Right atrium auricular region (tissue), 2 donors: ENCODE measurements at places on chromosomes 1 and 21.
A peak's percentile ranks its signal among the peaks of the same experiment; 100 is the strongest.

GRCh38 chr1:59006289-59006658, 222.4 kb upstream of the JUN start:
- H3K36me3 ChIP-seq = no peaks in the 10 kb centered on the region
- DNase-seq = no peak
- H3K4me3 ChIP-seq = no peak overlapping the region
- peaks cover 20% of the 10 kb centered on the region for H3K4me1 ChIP-seq
- no peak overlapping the region for H3K27ac ChIP-seq

DNA sequence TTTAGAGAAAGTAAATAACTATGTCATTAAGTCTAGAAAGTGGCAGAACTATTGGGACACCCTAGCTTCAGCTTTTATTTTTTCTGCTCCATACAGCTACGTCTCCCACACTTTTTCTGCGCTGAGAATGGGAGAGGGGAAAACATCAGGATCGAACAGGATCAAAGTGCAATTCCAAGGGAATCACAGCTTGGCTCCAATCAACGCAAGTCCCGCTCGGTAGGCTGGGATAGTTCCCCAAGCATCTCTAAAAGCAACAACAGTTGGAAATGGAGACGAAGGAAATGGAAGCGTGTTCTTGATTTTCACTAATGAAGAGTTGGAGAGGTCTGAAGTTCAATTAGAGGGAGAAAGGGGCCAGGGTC, 536 bp downstream of the HMGCL start:
- no peaks in the 10 kb centered on the region for H3K27me3 ChIP-seq
- H3K27ac ChIP-seq = peak overlapping the region; percentile 99

GRCh38 chr1:180057883-180058396, 96.7 kb upstream of the QSOX1 start:
- no peak overlapping the region for H3K27ac ChIP-seq
- peaks cover 28% of the 10 kb centered on the region for H3K36me3 ChIP-seq
- no peak for DNase-seq
- no peaks in the 10 kb centered on the region for H3K27me3 ChIP-seq

GRCh38 chr1:167426716-167427115, 91.6 kb downstream of the CD247 start:
- H3K36me3 ChIP-seq = no peaks in the 10 kb centered on the region
- no peak overlapping the region for H3K27ac ChIP-seq
- no peak for DNase-seq
- H3K4me3 ChIP-seq = no peak overlapping the region
- H3K27me3 ChIP-seq = no peaks in the 10 kb centered on the region

DNA sequence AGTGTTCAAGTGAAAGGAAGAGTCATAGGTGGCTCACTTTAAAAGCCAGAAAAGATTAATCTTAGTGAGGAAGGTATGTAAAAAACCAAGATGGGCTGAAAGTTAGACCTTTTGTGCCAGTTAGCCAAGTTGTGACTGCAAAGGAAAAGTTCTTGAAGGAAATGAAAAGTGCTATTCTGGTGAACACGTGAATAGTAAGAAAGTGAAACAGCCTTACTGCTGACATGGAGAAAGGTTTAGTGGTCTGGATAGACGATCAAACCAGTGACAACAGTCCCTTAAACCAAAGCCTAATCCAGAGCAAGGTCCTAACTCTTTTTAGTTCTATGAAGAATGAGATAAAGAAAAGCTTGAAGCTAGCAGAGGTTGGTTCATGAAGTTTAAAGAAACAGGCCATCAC, 106.4 kb downstream of the CTH start:
- no peaks in the 10 kb centered on the region for H3K36me3 ChIP-seq
- H3K27me3 ChIP-seq = no peaks in the 10 kb centered on the region
- no peak overlapping the region for H3K27ac ChIP-seq
- H3K4me3 ChIP-seq = no peak overlapping the region

GRCh38 chr1:53014791-53015507, 47.1 kb upstream of the PODN start:
- H3K27me3 ChIP-seq = no peaks in the 10 kb centered on the region
- DNase-seq = peak; percentile 79
- H3K4me1 ChIP-seq = peaks cover 20% of the 10 kb centered on the region
- no peaks in the 10 kb centered on the region for H3K36me3 ChIP-seq
- peak overlapping the region; percentile 35 for H3K27ac ChIP-seq

DNA sequence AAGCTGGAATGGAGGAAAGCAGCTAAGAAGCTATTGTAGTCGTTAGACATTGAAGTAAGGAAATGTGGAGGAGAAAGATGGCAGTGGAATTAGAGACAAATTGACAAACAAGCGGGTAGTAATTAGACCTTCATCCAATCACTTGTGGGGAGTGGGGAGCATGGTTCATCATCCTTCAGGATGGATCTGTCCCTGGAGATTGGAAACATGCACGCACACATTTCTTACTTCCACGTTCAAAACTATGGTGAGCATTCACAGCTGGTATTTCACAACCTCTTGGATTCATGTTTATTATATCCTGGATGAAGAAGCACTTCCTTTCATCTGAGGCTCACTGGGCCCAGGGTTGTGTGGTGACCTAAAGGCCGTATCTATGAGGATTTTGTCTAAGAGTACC, 188.1 kb downstream of the ST6GALNAC3 start:
- DNase-seq = no peak
- no peaks in the 10 kb centered on the region for H3K36me3 ChIP-seq
- H3K4me3 ChIP-seq = no peak overlapping the region
- H3K4me1 ChIP-seq = no peaks in the 10 kb centered on the region
- H3K27ac ChIP-seq = no peak overlapping the region

- peak overlapping the region; percentile 90 for H3K27ac ChIP-seq
- no peak overlapping the region for H3K4me3 ChIP-seq
- H3K36me3 ChIP-seq = no peaks in the 10 kb centered on the region
- DNase-seq = peak; percentile 60
- no peaks in the 10 kb centered on the region for H3K27me3 ChIP-seq
Measured at GRCh38 chr1:230822092-230822581, 46.2 kb downstream of the C1orf198 start.

GRCh38 chr1:18015719-18016118, 91.9 kb upstream of the IGSF21 start:
- H3K27ac ChIP-seq = no peak overlapping the region
- H3K4me3 ChIP-seq = no peak overlapping the region
- DNase-seq = no peak
- no peaks in the 10 kb centered on the region for H3K27me3 ChIP-seq

DNA sequence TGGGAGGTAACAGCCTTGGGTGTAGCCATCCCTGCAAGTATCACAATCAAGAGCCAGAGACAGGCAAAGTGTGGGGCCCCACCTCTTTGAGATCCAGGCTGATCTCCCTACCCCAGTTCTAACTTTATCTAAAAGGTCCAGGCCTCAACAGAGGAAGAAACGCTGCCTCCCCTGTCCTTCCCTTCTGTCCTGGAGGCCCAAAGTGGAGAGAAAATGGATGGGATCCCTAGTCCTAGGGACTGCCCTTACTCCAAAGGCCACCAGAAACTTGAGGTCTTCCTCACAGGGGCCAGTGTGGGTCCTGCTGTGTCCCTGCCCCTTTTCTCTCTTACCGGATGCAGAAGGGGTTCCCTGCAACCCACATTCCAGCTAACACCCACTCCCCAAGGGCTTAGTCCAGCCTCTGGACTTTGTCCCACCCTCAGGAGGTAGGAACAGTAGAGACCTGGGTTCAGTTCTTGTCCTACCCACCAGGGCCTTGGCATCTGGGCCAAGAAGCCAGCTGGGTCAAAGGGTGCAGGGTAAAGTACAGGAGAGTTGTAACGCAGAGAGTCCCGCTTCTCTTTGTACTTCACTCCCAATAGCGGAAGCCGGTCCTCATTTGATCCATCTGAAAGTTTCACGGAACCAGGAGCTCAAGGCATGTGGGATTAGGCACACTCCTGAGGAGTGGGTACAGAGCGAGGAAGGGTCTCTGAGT, 1.9 kb downstream of the HDGF start:
- H3K4me3 ChIP-seq = peak overlapping the region; percentile 95
- H3K36me3 ChIP-seq = peaks cover 6% of the 10 kb centered on the region
- H3K4me1 ChIP-seq = no peaks in the 10 kb centered on the region
- no peak for DNase-seq
- H3K27ac ChIP-seq = peak overlapping the region; percentile 96

DNA sequence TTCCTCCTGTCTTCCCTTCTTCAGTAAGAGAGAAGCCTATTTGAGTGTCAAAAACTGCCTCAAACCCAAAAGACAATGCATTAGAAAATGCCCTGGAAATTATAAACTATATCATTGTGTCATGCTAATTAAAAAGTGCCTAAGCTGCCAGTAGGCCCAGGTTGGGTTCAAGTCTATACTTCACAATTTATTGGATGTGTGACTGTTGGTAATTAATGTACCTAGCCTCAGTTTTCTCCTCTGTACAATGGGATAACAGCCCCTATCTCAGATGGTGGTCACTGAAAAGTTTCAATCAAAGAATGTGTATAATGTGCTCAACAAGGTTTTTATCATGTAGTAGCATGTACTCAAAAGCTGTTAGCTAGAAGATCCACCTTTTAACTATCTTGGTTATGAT, 246.9 kb upstream of the DUSP10 start:
- no peak overlapping the region for H3K4me3 ChIP-seq
- H3K27ac ChIP-seq = no peak overlapping the region
- no peaks in the 10 kb centered on the region for H3K36me3 ChIP-seq
- no peaks in the 10 kb centered on the region for H3K27me3 ChIP-seq
- no peaks in the 10 kb centered on the region for H3K4me1 ChIP-seq

DNA sequence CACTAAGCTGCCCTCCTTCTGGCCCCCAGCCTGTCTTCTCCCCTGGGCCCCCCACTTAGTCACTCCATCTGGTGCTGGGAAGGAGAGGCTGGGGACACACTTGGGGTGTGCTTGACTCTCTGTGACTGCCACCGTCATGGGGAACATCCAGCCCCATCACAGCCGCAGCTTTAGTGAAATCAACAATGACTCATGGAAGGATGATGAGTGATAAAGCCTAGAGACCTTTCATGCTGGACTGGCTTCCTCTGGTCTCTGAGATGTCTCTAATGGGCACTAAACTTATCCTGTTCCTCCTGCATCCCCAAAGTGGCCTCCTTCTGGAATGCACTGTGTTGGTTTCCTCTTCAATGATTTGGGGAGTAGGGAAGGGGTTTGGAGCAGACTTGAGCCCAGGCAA, 172.9 kb downstream of the GRIK3 start:
- H3K27ac ChIP-seq = no peak overlapping the region
- DNase-seq = no peak
- no peaks in the 10 kb centered on the region for H3K36me3 ChIP-seq
- no peak overlapping the region for H3K4me3 ChIP-seq

DNA sequence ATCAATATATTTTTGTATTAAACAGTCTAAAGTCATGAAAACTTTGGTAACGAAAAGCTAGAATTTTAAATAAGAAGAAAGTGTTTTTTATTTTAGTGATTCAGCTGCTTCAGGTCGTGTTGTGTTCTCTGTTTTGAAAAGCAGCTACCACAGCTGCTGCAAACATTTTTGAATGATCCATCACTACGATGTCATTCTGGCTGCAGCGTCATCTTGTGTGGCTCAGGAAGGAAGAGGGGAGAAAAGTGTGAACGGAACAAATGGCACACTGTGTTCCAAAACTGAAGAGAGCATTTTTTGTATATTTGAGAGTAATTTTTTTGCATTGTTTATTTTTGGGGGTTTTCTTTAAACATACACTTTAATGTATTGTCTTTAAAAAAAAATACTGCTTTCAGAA, 323.0 kb upstream of the ADGRL2 start:
- H3K4me3 ChIP-seq = peak overlapping the region; percentile 24
- peaks cover 16% of the 10 kb centered on the region for H3K4me1 ChIP-seq
- H3K27ac ChIP-seq = peak overlapping the region; percentile 27
- no peak for DNase-seq
- no peaks in the 10 kb centered on the region for H3K36me3 ChIP-seq

GRCh38 chr1:37739222-37739621, 25.7 kb downstream of the EPHA10 start:
- DNase-seq = no peak
- no peak overlapping the region for H3K27ac ChIP-seq
- peaks cover 6% of the 10 kb centered on the region for H3K27me3 ChIP-seq
- H3K4me1 ChIP-seq = no peaks in the 10 kb centered on the region
- no peaks in the 10 kb centered on the region for H3K36me3 ChIP-seq
